ENCODE measurements at places on chromosomes 6 and 20. TPM values are rescaled to one million over a fixed set of nuclear protein-coding genes. Genes with fewer than 3 reads are reported as not detected.
A peak's percentile ranks its signal among the peaks of the same experiment; 100 is the strongest.

GRCh38 chr6:35213298-35213791 is 411 bp upstream of the SCUBE3 start:
- peak; percentile 76 for DNase-seq

Gene KCNS1
- 0.07 TPM for total RNA-seq

DNA sequence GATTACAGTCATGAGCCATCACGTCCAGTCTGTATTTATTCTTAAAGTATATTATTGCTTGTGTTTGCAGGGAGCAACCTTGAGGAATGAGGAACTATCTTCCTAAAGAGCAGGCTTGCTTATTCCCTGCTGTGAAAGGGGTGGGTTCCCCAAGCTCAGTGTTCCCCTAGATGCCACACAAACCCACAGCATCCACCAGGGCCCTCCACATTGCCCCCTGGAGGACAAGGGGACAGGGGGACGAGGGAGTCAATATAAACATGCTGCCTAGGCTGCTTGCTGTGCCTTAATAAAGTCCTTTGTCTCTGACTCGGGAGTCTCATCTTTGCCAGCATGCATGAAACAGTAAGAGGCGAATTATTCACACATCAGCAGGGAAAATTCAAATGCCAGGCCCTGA is 8.0 kb upstream of the IDH3B start:
- no peak for DNase-seq

DNA sequence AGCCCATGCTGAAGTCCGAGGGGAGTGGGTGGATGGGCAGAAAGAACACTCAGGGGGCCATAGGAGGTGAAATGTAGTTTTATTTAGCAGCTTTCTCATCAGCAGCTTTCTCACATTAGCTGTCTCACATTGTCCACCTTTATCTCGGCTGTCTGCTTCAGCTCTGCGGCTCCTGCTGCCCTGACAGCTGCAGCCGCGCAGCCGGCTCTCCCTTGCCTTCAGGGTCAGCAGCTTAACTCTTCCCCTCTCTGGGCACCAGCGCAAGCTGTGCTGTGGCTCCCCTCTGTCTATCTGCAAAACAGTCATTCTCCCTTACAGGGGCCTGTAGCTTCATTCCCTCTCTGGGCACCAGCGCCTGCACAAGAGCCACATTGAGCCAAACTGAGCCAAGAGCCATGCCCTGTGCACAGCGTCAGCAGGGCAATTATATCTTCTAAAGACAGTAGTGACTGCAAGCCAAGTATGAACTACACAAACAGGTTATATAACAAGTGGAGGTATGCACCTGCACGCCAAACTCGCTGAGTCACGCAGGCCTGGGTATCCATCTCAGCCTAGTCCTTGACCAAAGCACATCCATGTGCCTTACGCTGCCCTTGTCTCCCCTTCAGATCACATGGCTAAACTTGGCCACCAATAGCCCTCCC is 198.8 kb downstream of the EYA2 start:
- no peak for DNase-seq
